ENCODE measurements at places on chromosomes 3 and 15.
A peak's percentile ranks its signal among the peaks of the same experiment; 100 is the strongest.

GRCh38 chr3:53464424-53464823 is 30.0 kb upstream of the CACNA1D start:
- DNase-seq: no peak

- DNase-seq: no peak
Observed at GRCh38 chr3:197837282-197837681, 46.2 kb downstream of the LRCH3 start.

DNA sequence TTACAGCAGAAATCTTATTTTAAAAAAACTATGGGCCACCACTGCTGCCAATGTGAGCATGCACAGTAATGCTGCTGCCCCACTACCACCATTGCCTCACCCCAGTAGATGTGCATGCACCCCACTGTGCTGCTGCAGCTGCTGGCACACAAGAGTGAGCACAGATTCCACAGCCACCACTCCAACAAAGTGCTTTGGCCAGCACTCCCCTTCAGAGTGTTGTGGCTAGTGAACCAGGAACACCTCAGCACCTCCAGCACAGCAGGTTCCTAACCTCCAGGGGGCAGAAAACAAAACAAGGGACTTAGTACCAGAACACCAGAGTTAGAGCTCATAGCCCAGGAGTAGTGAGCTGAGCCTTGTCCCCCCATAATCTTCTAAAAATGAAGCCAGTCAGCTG is 629.6 kb downstream of the PYDC2 start:
- peak; percentile 6 for DNase-seq

GRCh38 chr3:39519554-39520288 is 52.2 kb downstream of the MOBP start:
- no peak for DNase-seq

- DNase-seq: no peak
Observed at GRCh38 chr15:60838206-60838605, 359.3 kb upstream of the ICE2 start.

- DNase-seq: no peak
Observed at GRCh38 chr3:49120096-49120437, 556 bp downstream of the USP19 start.

DNA sequence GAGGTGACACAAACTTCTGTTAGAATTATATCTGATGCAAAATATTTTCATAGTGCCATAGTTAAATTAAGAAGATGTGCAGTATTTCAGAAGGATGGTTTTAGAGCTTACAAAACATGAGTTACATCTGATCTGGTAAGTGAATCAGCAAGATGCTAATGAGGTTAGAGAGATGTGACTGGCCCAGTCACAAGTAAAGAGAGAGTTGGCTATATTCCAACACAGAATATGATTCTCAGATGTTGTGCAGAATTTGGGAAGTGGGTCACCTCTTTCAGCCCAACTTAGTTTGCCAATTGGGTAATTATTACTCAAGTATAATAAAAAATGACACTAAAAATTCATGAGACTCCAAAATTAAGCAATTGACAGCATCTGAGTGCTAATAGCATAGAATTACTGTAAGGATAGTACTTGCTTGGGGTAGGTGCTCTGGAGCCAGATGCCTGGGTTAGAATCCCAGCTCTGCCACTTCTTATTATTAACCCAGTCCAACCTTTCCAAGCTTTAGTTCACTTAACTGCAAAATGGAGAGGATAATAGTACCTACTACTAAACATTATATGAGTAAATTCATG is 30.8 kb downstream of the P2RY1 start:
- no peak for DNase-seq

- no peak for DNase-seq
Observed at GRCh38 chr3:122390665-122391064, 6.7 kb downstream of the FAM162A start.

Measured in nephron progenitor cell (in vitro differentiated cells).